ENCODE measurements at places on chromosomes 7 and 10.

DNA sequence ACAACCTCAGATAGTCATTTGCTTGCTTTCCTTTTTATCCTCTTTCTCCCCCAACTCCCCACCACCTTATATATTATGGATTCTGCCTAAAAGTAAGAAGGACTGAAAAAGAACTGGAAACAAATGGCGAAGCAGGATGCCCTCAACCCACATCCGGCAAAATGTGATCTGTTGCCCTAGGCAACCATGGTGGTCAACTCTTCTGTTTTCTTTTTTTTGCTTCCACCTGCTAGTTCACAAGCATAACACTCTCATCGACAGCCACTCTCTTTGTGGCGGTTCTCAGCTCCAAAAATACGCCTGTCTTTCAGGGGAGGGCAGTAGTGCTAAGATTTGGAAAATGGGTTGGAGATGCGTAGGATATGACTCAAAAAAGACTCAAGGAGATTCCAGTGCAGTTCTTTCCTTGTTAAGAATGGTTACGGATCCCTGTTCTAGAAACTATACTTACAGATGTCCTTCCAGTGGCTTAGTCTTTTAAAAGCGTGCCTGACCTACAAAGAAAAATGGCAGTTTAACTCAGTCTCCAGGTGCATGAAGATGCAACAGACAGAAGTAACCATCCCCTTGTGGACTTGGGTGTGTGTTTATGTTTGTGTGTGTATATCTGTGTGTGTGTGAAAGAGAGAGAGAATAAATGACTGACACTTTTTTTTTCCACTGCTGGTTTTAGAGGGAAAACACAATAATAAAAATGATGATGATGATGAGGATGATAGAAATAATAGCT lies 10.7 kb downstream of the APBB1IP start:
- DNase-seq, result no peak

- no peak for DNase-seq
These were observed 118.4 kb upstream of the ANK3 start for GRCh38 chr10:60508037-60508436.

GRCh38 chr10:80540136-80540535 lies 2.4 kb downstream of the SH2D4B start:
- no peak for DNase-seq

DNA sequence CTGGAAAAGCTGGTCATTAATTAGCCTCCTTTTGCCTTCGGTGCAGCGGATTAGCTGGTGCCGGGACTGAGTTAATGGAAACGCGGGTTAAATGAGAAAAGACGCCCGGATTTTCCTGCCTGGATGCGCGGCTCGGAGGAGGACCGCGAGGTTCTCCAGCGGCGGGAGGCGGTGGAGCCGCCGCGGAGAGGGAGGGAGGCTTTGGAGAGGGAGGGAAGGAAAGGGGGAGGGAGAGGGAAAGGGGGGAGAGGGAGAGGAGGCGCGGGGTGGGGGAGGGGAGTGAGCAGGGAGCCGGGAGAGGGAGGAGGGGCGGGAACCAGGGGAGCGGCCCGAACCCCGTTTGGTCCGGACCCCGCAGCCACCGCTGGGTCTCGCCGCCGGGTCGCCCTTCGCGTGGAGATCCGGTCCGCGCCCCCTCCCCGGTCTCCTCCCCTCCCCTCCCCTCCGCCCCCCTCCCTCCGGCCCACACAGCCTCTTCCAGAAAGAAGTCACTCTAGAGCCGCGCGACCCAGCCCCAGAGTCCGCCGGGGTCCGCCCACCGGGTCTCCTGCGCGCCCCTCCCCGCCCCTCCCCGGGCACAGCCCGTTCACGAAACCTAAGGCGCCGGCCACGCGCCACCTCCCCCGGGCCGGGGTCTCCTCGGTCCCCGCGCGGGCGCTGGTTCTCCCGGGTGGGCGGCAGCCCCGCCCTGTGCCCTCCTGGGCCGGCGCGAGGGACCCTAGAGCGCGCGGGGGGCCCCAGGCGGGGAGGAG lies 347.5 kb downstream of the DNAJB6 start:
- DNase-seq, result no peak

- peak; percentile 97 for DNase-seq
These were observed 11.0 kb downstream of the MYOF start for GRCh38 chr10:93471110-93471651.

- no peak for DNase-seq
These were observed 234.3 kb downstream of the COBL start for GRCh38 chr7:51082096-51082840.

GRCh38 chr7:106064316-106064715 lies 47.8 kb downstream of the SYPL1 start:
- DNase-seq, result no peak

GRCh38 chr7:20083781-20084180 lies 133.4 kb downstream of the MACC1 start:
- peak; percentile 3 for DNase-seq

- DNase-seq, result no peak
These were observed 45.7 kb upstream of the ARID5B start for GRCh38 chr10:61855771-61856170.
